ENCODE measurements at places on chromosomes 11 and 22. TPM values are rescaled to one million over a fixed set of nuclear protein-coding genes. Genes with fewer than 3 reads are reported as not detected.

- peak; percentile 17 for DNase-seq
Observed at GRCh38 chr11:10490398-10491241, 35.6 kb downstream of the AMPD3 start.

DNA sequence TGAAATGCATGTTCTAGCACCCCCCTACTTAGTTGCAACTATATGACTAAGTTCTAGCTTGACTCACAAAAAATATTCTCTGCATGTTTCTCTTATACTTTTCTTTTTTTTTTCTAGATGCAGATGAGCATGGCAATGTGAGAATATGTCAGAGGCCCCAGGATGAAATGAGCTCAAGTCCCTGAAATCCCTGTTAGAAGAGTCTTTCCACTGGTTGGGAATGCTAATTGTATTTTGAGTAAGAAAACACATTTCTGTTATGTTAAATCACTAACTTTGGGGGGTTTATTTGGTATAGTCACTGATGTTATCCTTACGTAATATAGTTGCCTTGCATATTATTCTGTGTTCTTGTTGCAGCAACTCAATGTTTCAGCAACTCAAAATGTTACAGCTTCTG lies 306.1 kb upstream of the CCDC179 start:
- no peak for DNase-seq

Gene OR2AG1
- polyA plus RNA-seq: not detected

Gene TRPC6
- polyA plus RNA-seq: 13.3 TPM

All from hindlimb muscle (tissue), 1 donor.